Activated CD8-positive, alpha-beta T cell treated with anti-CD3 and anti-CD28 coated beads for 36 hours (primary cell): ENCODE measurements at places on chromosomes 12 and 14. TPM values are rescaled to one million over a fixed set of nuclear protein-coding genes. Genes with fewer than 3 reads are reported as not detected.

GRCh38 chr14:106013879-106014376 lies 487.5 kb downstream of the TMEM121 start:
- H3K27ac ChIP-seq: peak overlapping the region; percentile 93
- DNase-seq: peak; percentile 46
- H3K27me3 ChIP-seq: peaks cover 3% of the 10 kb centered on the region
- H3K4me1 ChIP-seq: peaks cover 57% of the 10 kb centered on the region
- no peaks in the 10 kb centered on the region for H3K36me3 ChIP-seq
- H3K4me3 ChIP-seq: peak overlapping the region; percentile 51

The PRPH gene
- not detected for total RNA-seq

DNA sequence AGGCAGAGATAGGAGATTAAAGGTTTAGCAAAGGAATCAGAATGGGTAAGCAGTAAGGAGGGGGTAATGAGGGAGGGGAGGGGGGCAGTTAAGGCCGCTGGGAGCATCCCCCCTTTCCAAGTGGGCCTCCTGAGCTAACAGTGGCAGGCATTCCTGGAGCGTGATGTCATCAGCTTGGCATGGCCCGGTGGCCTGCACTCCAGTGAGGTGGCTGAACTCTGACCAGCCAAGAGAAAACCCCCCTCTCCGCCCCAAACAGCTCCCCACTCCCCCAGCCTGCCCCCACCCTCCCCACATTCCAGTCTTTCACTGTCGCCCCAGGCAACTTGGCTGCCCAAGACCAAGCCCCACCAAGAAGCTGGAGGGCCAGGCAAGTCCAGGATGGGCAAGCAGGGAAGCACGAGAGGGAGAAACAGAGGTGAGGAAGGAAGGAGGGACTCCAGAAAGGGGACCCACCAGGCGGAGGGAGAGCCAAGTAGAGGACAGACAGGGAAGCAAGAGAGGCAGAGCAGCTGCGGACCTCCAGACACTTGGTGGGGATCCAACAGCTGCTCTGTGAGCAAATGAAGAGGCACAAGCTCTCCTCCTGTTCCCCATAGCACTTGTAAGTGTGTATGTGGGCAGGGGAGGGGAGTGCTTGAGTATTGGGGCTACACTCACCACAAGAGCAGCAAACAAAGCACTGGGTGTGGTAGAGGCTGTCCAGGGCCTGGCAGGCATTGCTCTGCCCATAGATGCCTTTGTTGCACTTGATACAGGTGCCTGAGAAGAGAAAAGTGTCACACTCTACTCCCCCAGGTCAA lies 4.5 kb downstream of the AJUBA start:
- no peak overlapping the region for H3K4me3 ChIP-seq
- DNase-seq: no peak
- H3K36me3 ChIP-seq: no peaks in the 10 kb centered on the region
- H3K27ac ChIP-seq: no peak overlapping the region
- H3K27me3 ChIP-seq: no peaks in the 10 kb centered on the region

DNA sequence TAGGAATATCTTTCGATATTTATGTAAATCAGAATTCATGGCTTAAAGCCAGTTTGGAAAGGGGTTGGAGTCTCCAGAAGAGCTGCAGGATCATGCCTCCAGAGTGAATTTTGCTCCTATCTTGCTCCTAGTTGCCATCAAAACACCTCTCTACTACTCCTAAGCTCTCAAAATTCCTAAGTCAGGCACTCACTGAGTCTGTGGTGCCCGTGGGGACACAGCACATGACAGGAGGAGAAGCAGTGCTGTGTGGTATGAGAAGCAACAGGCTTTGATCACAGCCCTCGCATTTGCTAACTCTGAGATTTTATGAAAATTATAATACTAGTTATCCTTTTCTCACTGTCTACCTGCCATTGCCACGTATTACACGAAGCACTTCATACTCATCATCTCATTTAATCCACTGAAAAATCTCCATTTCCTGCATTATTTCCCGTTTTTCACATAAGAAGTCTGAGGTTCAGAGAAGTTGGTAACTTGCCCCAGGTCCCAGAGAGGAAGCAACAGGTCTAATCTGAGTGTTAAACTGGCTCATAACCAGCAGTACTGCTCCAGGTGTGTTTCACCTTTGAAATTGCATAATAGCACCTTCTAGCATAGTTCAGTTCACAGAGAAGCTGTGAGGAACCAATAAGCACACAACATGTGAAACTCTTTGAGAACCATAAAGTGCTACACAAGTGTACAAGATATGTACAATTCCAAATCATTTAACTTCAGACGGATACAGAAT lies 33.1 kb upstream of the SLC35F4 start:
- peaks cover 2% of the 10 kb centered on the region for H3K27me3 ChIP-seq
- no peaks in the 10 kb centered on the region for H3K4me1 ChIP-seq
- H3K4me3 ChIP-seq: no peak overlapping the region
- no peak for DNase-seq
- H3K36me3 ChIP-seq: no peaks in the 10 kb centered on the region

The CELA1 gene
- total RNA-seq: 0.29 TPM

The GPR84 gene
- total RNA-seq: not detected

DNA sequence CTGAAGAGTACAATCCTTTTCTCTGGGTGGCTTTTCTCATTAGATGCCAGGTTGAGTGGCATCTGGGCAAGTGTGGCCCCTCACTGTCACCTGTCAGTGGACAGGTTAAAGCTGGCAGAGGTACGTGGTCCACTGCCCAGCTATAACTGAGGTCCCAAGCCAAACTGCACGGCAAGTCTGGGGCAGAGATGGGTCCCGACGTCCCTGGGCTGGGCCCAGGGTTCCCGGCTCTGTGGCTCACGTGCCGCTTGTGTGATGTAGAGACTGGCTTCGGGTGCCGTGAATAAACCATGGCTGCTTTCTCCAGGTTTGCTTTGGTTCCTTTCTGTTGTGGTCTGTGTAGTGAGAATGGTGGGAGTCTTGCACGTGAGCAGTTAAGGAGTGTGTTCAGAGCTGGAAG lies 77.7 kb downstream of the WDR20 start:
- peaks cover 17% of the 10 kb centered on the region for H3K4me1 ChIP-seq
- no peak for DNase-seq
- no peak overlapping the region for H3K27ac ChIP-seq
